ENCODE measurements at places on chromosomes 16 and 17.

GRCh38 chr16:79003026-79003609 lies 597.4 kb downstream of the MAF start:
- no peak for DNase-seq

DNA sequence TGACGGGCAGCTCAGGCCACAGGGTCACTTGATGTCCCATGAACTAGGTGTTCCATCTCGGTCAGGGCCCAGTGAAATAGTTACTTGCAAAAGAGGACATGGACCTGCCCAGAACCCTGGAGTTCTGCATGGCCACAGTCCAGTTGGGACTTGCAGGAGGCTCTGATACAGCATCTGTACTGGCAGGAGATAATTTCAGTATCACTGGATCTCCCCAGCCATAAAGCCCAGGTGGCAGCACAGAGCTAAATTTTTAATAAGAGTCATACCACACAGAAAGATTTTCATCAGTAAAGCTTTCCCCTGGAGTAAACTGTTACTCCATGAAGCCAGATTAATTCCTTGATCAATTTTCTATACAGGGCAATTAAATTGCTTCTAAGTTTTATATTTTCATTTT lies 18.0 kb upstream of the SLC16A5 start:
- no peak for DNase-seq

- no peak for DNase-seq
These were observed 14.3 kb downstream of the NME2 start for GRCh38 chr17:51180486-51180885.

DNA sequence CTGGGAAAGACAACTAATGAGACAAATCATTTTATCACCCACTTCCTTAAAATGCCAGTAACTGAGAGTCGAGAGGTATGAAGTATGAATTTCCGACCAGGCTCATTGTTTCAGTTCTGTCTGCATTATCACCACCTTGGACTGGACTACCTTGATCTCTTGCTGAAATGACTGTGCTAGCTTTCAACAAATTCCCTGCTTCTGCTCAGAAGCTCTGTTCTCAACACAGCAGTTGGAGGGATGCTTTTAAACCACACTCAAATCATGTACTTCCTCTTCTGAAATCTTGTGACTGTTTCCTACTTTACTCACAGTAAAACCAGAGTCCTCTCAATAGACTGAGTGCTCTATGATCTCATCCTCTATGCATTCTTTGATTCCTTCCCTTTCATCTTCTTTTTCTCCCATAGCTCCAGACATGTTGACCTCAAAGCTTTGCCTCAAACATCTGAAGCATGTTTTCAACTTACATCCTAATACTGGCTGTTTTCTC lies 195.8 kb downstream of the KCNJ2 start:
- peak; percentile 69 for DNase-seq

DNA sequence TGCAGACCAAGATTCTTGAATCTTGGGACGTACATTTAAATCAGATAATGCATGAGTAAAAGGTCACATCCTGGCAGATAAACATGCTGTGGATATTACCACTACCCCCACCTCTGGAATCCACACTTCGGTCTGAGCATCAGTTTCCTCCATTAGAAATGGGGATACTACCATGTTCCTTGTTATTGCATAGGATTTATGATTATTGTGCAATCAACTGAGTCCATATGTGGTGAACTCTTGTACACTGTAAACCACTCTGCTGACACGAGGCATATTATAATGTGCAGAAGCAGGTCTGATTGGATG lies 108.7 kb downstream of the VAT1L start:
- peak; percentile 85 for DNase-seq

DNA sequence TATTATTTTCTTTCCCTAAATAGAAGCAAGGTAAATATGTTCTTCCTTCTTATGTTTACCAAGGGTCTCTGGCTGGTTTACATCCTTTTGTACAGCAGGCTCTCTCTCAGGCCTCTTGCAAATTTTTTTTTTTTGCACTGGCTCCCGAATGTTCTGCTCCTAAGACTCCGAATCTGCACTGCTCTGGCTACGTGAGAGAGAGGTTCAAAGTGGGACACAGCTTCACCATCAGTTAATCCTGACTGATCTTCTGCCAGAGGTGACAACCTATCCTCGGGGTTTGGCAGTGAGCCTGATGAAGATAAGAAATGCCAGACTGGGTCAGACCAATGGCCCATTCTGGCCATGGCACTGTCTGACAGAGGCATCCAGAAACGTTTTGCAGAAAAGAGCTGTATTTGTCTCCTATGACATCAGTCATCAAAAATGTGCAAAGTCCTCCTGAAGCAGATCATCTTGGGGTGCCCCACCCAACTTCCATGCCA lies 136.9 kb downstream of the GRIN2A start:
- no peak for DNase-seq
